ENCODE measurements at places on chromosomes 7 and 10.

DNA sequence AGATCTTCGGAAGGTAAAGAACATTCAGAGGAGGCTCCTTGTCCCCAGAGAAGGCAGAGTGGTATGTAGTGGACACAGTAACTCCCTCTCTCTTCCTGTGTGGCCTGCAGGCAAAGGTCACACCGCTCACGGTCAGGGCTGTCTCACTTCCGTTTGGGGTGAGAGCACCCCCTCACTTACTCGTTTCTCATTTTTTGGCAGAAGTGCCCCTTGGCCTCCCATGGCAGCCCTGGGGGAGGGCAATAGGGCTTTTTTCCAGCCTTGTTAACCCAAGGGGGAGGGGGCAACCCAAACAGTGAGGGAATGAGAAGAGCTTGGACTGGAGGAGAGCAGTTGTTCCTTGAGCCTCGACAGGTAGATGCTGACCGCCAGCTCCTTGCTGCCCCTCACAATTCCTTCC is 31.8 kb upstream of the SRGN start:
- DNase-seq: no peak

DNA sequence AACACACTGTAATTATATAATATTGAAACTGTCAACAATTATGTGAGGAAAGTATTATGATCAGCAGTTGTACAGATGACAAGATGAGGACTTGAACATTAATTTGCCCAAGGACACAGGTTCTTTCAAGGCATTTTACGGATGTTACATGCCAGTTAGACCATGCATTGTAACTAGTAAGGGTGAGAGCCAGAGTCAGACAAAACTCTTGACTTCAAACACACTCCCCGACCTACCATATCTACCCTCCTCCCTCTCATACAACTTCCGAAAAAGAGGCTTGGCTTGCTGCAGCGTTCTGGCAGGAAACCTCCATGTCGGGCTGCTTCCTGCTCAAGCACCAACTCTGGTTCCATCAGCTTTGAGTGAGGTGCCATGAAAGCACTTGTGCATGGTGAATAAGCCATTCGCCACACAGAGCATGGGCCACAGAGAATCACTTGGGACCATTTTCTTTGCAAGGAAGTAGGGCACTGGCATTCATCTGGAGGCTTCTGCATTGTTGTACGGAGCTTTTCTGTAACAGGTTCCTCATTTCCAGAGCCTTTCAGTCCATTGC is 53.2 kb downstream of the FOXI2 start:
- DNase-seq: no peak

DNA sequence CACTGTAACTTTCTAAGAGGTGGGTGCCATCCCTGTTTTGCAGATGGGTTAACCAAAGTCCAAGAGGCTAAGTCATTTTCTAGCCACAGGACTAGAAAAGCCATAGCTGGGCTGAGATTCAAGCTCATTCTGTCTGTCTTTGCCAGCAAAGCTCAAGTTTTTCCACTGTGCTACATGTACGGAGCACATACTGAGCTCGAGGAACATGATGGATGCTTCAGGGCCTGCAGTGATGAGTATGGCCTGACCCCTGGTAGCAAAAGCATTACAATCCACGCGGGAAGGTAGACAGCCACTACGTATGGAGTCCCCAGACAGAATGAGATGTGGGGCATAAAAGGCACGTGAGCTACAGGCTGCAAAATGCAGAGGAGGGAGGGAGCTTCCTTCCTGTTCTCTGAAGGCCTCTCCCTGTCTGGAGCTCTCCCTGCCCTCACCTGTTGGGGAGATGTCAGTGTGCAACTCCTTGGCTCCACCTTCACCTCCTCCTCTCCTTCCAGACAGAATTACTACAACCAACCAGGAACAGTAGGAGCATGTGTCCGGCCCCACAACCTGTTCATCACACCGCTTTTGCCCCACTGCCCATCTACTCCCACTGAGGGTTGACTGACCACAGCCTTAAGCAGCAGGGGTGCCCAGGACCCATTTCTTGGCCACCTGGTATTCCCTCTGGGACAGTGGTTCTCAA is 16.4 kb downstream of the ITPRIP start:
- no peak for DNase-seq

GRCh38 chr7:44769776-44770294 is 21.2 kb downstream of the ZMIZ2 start:
- no peak for DNase-seq

DNA sequence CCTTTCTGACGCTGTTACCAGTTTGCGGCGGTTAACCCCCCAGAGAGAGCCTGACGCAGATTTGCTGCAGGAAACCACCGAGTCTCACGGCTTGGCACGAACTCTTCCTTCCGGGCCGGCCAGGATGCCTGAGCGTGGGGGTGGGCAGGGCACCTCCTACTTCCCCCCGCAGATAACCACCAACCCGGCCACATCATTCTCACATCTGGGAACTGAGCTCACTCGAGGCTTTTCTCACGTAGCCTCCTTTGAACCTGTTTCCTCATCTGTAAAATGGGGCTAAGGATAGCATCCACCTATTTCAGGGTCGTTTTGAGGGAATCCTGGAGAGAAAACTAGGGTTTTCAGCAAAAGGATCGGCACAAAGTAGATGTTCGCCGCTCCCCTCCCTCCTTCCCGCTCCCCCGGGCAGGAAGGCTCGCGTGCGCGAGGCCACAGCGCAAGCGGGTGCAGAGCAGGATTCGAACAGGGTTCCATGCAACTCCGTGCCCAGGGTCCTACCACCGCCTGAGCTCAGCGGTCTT is 23.6 kb downstream of the DDIT4 start:
- no peak for DNase-seq

DNA sequence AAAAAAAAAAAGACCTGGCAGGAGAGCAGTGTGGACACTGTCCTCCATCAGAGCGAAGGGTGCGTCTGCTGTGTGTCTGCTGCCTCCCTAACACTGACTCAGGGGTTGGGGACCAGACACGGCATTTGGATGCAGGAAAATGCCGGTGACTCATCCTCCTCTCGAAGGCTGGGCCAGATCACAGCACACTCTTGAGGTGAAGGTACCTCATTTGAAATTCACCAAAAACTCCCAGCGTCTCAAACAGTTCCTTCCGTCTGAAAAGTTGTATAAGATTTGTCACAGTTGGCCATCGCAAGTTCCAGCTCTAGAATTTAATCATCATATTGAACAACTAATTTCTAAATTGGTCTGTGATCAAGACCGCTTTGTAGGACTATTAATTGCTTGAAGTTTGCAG is 118.1 kb upstream of the LYZL2 start:
- no peak for DNase-seq

GRCh38 chr10:77737608-77738007 is 100.0 kb upstream of the KCNMA1 start:
- no peak for DNase-seq

DNA sequence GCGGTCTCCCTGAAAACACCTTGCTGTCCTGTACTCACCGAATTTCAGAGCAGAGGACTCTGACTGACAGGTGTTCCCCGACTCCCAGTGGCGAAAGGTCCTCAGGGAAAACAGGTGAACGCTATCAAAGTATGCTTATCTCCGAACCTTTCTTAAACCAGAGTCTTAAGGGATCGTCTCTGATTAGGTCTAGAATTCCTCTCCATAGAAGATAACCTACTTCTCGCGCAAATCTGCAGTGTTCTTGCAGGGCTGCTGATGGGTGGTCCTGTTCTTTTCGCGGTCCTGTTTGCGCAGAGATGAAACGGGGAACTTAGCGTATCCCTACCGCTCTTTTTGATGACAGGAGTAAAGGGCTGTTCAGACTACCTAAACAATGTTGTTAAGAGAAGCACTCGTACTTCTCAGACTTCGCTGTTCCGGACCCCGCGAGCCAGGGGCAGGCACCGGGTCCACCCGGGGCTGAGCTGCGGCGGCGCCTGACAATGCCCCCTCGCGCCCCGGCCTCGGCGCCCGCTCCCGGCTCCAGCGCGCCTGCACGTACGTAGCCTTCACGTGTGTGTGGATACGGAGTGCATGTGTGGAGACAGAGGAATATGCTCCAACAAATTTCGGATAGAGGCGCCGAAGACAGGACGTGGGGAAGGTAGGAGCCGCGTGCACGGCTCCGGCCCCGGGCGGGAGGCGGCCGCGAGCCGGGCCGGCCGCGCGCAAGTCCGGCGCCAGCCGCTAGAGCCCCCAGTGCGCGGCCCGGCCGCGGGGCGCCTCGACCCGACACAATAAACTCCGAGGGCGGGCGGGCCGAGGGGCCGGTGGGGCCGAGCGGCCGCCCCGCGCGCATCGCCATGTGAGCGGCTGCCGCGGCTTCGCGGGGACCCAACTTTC is 766 bp upstream of the ZMYND11 start:
- DNase-seq: no peak

- DNase-seq: no peak
These were observed 96.3 kb downstream of the LRRTM3 start for GRCh38 chr10:67022099-67022498.

All from cerebellar nuclear complex (tissue), 1 donor.